Activated naive CD4-positive, alpha-beta T cell treated with anti-CD3 and anti-CD28 coated beads for 36 hours (primary cell): ENCODE measurements at places on chromosomes 6 and 20. TPM values are rescaled to one million over a fixed set of nuclear protein-coding genes. Genes with fewer than 3 reads are reported as not detected.

DNA sequence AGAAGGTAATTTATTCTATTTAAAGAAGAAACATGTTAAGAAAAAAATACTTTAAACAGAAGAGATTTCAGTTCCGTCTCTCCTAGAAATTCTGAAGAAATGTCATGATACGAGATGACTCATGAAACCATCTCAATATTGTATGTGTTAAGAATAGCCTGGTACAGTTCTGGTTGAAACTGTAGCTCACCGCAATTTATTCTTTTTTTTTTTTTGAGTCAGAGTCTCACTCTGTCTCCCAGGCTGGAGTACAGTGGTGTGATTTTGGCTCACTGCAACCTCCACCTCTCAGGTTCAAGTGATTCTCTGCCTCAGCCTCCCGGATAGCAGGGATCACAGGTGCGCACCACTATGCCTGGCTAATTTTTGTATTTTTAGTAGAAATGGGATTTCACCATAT, 103.3 kb downstream of the ARHGAP18 start:
- no peak overlapping the region for H3K4me3 ChIP-seq
- no peaks in the 10 kb centered on the region for H3K36me3 ChIP-seq
- H3K27ac ChIP-seq: no peak overlapping the region
- peaks cover 2% of the 10 kb centered on the region for H3K4me1 ChIP-seq
- no peaks in the 10 kb centered on the region for H3K27me3 ChIP-seq

GRCh38 chr20:57240581-57241362, 25.7 kb downstream of the BMP7 start:
- no peak overlapping the region for H3K4me3 ChIP-seq
- no peak overlapping the region for H3K27ac ChIP-seq
- H3K27me3 ChIP-seq: peaks cover 18% of the 10 kb centered on the region
- DNase-seq: no peak
- no peaks in the 10 kb centered on the region for H3K4me1 ChIP-seq
- no peaks in the 10 kb centered on the region for H3K36me3 ChIP-seq

The ME1 gene
- not detected for total RNA-seq

DNA sequence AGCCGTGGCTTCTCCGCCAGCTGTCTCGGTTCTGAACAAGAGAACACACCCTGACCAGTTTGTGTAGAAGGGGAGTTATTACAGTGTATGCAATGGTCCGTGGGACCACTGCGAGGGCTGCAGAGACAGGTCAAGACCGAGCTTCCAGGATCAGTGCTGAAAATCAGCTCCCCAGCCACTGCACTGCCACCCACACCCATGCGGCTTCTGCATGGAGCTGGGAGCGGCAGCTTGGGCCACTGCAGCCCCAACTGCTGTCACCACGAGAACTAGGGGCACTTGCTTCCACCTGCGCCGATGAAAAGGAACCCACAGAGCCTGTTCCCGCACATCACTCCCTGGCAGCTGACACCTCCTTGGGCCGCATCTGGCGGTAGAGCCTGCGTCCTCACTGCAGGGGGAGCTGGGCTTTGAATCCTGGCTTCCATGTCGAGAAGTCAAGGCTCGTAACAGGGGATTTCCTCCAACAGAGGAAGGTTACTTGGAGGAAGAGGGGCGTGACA, 56.2 kb downstream of the TMEM242 start:
- H3K4me1 ChIP-seq: no peaks in the 10 kb centered on the region
- H3K27me3 ChIP-seq: no peaks in the 10 kb centered on the region
- no peak overlapping the region for H3K4me3 ChIP-seq
- no peak for DNase-seq
- no peaks in the 10 kb centered on the region for H3K36me3 ChIP-seq

DNA sequence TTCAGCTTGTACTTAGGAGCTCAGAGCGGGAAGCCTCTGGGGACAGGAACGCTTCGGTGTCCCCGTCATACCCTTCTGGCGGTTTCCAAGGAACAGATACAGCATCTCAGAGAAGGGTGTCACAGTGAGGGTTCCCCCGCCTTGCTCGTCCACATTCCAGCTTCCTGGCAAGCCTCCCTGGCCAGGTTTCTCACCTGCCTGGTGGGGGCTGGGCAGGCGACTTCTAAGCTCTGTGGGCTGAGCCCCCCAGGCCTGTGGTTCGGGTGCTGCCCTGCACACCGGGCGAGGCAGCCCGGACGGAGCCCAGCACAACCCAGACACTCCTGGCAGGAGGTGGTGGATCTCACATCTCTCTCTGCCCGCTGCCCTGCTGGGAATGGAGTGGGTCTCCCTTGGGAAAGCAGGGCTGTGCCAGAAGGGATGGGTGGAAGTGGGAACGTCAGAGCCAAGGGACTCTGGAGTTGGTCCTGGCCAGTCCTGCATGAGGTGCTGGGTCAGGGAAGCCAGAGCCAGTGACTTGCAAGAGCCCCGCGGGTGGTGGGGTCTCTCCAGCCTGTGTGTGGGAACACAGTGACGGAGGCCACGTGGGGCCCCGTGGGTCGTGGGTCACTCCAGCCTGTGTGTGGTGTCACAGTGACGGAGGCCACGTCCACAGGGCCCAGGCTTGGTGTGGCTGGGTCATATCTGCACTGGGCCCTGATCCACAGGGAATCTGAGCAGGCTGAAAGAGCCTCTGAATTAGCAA, 47.7 kb upstream of the SMOC2 start:
- H3K36me3 ChIP-seq: no peaks in the 10 kb centered on the region
- H3K4me3 ChIP-seq: no peak overlapping the region
- no peaks in the 10 kb centered on the region for H3K4me1 ChIP-seq
- DNase-seq: no peak
- H3K27ac ChIP-seq: no peak overlapping the region
